ENCODE measurements at places on chromosomes 16 and 17. TPM values are rescaled to one million over a fixed set of nuclear protein-coding genes. Genes with fewer than 3 reads are reported as not detected.

The ABCA8 gene
- total RNA-seq = 0.61 TPM

The TOM1L1 gene
- 39.7 TPM for total RNA-seq

The EFCAB13 gene
- total RNA-seq = 1.5 TPM

The NLRC5 gene
- 2.7 TPM for total RNA-seq

The ZACN gene
- total RNA-seq = 0.28 TPM

The TBC1D3 gene
- total RNA-seq = not detected

All from A549 treated with dexamethasone at 1 μM for 4 hours (cell line).